ENCODE measurements at places on chromosomes 3 and 15.

GRCh38 chr15:98551936-98552562, 96.3 kb upstream of the IGF1R start:
- DNase-seq, result no peak

- peak; percentile 66 for DNase-seq
These were observed 112.8 kb upstream of the ICE2 start for GRCh38 chr15:60591496-60592370.

DNA sequence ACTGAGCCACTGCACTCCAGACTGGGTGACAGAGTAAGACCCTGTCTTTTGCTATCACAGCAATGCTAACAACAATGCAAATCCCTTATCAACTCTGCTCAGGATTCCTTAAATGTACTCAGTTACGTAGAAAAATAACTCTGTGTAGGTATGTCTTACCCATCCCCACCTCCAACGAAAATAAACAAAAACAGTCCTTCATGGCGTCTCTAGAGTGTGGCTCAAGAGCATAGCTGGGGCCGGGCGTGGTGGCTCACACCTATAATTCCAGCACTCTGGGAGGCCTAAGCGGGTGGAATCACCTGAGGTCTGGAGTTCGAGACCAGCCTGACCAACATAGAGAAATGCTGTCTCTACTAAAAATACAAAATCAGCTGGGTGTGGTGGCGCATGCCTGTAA, 13.2 kb upstream of the NCKIPSD start:
- DNase-seq, result no peak

DNA sequence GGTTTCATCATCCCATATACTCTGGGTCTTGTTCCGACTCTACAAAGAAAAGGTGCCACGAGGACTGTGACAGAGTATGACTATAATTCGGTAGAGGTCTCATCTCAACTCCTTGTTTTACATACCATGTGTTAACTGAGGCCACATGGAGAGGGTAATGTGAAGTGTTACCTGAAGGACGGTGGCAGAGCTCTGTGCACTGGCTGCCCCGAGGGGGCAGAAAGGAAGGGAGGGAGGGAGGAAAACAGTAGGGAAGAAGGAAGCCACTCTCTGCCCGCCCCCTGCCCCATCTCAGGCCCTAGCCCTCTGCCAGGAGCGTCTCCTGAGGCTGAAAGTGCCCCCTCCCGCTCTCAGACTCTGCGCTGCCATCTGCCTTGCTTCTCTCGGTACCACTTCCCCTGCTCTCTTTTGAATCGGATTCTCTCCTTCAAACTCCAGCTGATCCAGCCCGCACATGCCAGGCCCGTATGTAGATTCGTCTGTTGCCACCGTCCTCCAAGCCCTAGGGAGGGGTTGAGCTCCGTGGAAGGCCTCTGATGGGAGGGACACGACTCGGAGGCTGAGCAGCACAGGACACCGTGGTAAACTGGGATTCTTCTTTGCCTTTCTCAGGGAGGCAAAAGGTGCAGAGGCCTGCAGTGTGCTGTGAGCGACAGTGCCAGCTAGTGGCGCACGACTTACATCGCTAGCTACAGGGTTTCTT, 70.5 kb upstream of the ATP10A start:
- peak; percentile 82 for DNase-seq

DNA sequence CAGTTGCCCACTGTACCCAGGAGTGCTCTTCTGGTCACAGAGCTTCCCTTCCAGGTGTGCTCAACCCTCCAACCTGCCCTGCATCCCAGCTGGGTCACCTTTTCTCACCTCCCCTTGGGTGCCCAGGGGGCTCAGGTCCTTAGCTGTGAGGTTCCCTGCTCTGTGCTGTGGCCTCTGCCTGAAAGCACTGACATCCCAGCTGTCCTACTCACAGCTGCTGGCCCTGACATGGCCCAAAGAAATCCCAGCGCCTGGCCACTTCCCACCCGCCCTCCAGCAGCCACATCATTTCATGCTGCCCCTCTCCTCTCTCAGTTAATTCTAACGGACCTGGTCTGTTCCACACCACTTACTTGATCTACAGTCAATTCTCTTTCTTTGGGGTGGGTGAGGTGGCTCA, 79.9 kb downstream of the ISG20 start:
- no peak for DNase-seq

DNA sequence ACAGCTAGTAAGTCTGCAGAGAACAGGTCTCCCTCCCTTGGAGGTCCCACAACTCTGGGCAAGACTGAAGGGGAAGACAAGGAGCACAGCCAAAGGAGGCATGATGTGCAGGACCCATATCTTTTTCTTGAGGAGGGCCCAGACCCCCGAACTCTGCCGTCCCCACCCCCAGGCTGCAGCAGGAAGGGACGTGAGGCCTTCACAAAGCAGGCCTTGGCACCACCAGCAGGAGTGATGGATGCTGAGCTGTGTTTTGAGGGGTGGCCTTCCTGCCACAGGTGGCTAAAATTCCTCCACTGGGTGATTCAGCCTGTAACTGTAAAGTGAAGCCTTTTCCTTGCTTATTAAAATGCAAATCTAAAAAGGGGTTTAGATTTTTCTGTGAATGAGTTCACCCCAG, 8.6 kb downstream of the PLA2G4D start:
- DNase-seq, result peak; percentile 12

- DNase-seq, result no peak
These were observed 3.2 kb upstream of the PXYLP1 start for GRCh38 chr3:141228395-141228794.

Measured in D341Med (cell line).